ENCODE measurements at places on chromosomes 12 and 14.

- H3K36me3 ChIP-seq: no peaks in the 10 kb centered on the region
- peaks cover 20% of the 10 kb centered on the region for H3K27me3 ChIP-seq
- peaks cover 9% of the 10 kb centered on the region for H3K4me1 ChIP-seq
- H3K4me3 ChIP-seq: no peak overlapping the region
- no peak overlapping the region for H3K27ac ChIP-seq
Observed at GRCh38 chr12:55933169-55933798, 2.3 kb downstream of the DGKA start.

DNA sequence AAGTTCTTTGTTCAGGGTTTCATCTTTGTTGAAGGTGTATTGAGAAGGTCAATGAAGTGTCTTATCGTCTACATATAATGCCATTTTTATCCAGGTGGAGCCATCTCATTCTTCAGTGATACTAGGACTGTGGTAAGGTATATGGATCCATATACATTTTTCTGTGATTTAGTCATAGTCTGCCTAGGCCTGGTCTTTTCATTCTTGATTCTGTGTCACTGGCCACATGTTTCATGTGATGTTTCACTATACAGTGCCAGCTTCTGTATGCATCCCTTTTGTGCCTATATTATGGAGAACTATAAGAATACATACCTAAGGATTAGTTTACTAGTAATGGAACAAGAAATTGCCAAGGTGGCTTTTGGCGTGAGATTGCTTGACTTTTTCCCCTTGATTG is 40.5 kb downstream of the VEZT start:
- no peak overlapping the region for H3K4me3 ChIP-seq
- H3K4me1 ChIP-seq: no peaks in the 10 kb centered on the region
- H3K36me3 ChIP-seq: peaks cover 99% of the 10 kb centered on the region
- H3K27ac ChIP-seq: no peak overlapping the region
- no peaks in the 10 kb centered on the region for H3K27me3 ChIP-seq

- H3K36me3 ChIP-seq: no peaks in the 10 kb centered on the region
- no peak for DNase-seq
- H3K4me1 ChIP-seq: peaks cover 2% of the 10 kb centered on the region
- H3K4me3 ChIP-seq: no peak overlapping the region
Observed at GRCh38 chr14:79254069-79254775, 957.1 kb downstream of the DIO2 start.

DNA sequence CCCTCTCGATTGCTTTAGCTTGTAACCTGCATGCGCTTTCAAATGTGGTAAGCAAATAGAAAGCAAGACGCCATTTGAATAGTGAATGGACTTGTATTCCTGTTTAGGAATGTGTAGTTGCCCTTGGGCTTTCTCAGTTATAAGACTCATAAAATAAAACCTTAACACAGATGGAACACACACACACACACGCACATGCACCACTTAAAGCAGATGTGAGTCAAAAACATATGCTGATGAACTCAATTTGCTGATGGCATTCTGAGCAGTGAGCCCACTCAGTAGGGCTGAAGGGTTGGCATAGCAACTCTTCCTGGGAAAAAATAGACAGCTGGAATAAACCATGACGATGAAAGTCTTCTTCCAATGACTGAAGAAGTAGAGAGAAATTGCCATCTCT is 360.5 kb downstream of the APAF1 start:
- DNase-seq: no peak
- peaks cover 4% of the 10 kb centered on the region for H3K4me1 ChIP-seq
- no peak overlapping the region for H3K4me3 ChIP-seq
- H3K27ac ChIP-seq: no peak overlapping the region
- H3K36me3 ChIP-seq: no peaks in the 10 kb centered on the region

- no peaks in the 10 kb centered on the region for H3K36me3 ChIP-seq
- no peaks in the 10 kb centered on the region for H3K4me1 ChIP-seq
- H3K27ac ChIP-seq: no peak overlapping the region
Observed at GRCh38 chr14:81970307-81970706, 436.7 kb upstream of the SEL1L start.

- H3K4me1 ChIP-seq: peaks cover 11% of the 10 kb centered on the region
- no peaks in the 10 kb centered on the region for H3K36me3 ChIP-seq
- H3K4me3 ChIP-seq: no peak overlapping the region
- H3K27ac ChIP-seq: no peak overlapping the region
- DNase-seq: no peak
- peaks cover 6% of the 10 kb centered on the region for H3K27me3 ChIP-seq
Observed at GRCh38 chr12:122097927-122098756, 19.6 kb downstream of the MLXIP start.

GRCh38 chr12:6430124-6430989 is 14.4 kb upstream of the CD27 start:
- no peak overlapping the region for H3K4me3 ChIP-seq
- H3K4me1 ChIP-seq: peaks cover 7% of the 10 kb centered on the region
- no peak for DNase-seq
- no peaks in the 10 kb centered on the region for H3K27me3 ChIP-seq
- H3K27ac ChIP-seq: no peak overlapping the region

DNA sequence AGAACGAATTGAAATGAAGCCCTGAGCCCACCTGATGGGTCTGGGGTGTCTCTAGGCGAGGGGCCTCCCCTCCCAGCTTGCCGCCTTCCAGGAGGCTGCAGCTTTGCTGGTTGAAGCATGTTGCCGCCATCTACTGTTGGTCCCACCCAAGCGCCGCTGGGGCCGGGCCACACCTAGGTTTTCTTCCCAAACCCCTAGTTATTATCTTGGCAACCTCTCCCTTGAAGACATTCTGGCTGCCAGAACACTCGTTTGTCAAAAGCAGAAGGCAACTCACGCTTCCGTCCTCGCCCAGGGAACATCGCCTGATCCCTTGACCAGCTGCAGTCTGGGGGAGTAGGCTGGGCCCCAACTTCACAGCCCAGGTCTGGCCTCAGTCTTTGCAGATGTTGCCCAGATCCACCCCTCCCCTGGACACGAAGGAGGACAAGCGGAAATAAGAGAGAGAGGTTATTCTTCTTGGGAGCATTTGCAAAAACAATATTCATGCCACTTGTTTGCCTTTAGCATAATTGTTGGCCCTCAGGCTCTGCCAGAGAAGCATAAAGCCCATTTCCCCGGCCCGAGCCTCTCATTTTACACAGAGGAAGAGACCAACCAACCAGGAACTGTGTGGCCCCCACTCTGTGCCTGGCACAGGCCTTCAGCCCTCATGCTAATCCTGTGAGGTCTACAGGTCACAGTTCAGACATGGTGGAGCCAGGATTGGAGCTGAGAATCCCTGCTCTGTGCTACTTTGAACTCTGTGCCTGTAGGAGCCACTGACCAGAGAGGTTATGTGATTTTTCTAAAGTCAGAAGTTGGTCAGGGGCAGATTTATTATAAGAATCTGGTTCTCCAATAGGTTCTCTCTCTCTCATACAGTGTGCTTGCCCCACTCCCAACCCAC is 6.8 kb downstream of the EMP1 start:
- DNase-seq: no peak
- H3K27ac ChIP-seq: no peak overlapping the region
- H3K4me3 ChIP-seq: no peak overlapping the region
- H3K4me1 ChIP-seq: peaks cover 17% of the 10 kb centered on the region
- no peaks in the 10 kb centered on the region for H3K27me3 ChIP-seq

DNA sequence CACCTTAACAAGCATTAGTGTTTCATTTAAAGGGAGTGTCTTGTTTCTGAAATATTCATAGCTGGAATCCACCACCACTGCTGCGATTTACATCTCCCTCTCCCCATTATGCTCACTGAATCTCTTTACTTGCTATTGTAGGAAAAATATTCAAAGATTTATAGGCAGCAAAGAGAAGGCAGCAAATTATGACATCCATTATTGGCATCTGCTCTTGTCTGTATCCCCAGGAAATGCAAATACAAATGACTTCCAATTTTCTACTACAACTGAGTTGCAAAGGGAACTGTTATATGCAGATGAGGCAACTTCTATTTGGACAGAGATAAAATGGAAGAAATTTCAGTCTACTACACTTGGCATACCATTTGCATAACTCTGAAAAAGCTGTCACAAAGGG is 88.4 kb upstream of the PRKD1 start:
- no peak for DNase-seq
- H3K4me3 ChIP-seq: no peak overlapping the region
- no peak overlapping the region for H3K27ac ChIP-seq
- no peaks in the 10 kb centered on the region for H3K27me3 ChIP-seq
- H3K4me1 ChIP-seq: no peaks in the 10 kb centered on the region

- DNase-seq: no peak
- no peaks in the 10 kb centered on the region for H3K4me1 ChIP-seq
- no peaks in the 10 kb centered on the region for H3K36me3 ChIP-seq
- H3K27me3 ChIP-seq: no peaks in the 10 kb centered on the region
- no peak overlapping the region for H3K4me3 ChIP-seq
Observed at GRCh38 chr12:51281202-51281924, 11.1 kb upstream of the SMAGP start.

GRCh38 chr14:87916103-87916885 is 76.7 kb downstream of the GALC start:
- H3K27me3 ChIP-seq: no peaks in the 10 kb centered on the region
- no peak overlapping the region for H3K4me3 ChIP-seq
- H3K4me1 ChIP-seq: no peaks in the 10 kb centered on the region
- no peaks in the 10 kb centered on the region for H3K36me3 ChIP-seq

DNA sequence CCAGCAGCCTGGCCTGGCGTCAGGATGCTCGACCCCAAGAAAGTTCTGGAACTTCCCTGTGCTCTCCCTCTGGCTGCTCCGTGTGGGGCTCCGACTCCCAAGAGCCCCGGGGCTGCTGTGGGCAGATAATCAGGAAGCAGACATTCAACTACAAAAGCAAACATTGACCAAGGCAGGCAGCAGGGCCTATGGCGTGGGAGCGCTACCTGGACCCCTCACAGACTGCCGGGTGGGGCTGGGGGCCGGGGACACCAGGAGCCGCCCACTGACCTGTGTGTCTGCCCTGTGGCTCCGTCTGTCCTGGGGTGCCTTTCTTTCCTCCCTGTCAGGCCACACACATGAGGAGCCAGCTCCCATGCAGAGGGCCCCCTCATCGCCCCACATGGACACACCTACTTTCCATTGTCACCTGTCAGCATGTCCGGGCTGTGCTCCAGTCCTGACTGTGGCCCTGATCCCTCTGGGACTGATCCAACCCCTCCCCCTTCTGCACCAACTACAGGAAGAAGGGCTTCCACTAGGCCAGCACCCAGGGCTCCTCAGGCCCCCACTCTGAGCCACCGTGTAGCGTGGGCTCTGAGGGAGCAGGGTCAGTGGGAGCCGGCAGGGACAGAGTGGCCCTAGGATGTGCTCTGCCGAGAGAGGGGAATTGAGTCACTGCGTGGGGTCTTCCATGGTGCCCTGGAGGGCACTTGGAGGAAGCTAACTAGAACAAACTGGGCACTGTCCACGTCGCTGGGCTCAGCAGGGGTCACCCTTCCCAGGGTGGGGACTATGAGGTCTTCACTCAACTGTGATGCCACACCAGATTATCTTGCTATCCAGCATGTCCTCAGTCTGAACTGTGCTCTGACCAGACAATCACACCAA is 215.4 kb upstream of the C14orf180 start:
- H3K4me1 ChIP-seq: no peaks in the 10 kb centered on the region
- no peak overlapping the region for H3K4me3 ChIP-seq
- H3K27ac ChIP-seq: no peak overlapping the region
- H3K36me3 ChIP-seq: no peaks in the 10 kb centered on the region
- no peak for DNase-seq

- H3K27ac ChIP-seq: no peak overlapping the region
- H3K4me3 ChIP-seq: no peak overlapping the region
- no peaks in the 10 kb centered on the region for H3K36me3 ChIP-seq
- DNase-seq: no peak
Observed at GRCh38 chr12:15819644-15820437, 30.7 kb upstream of the EPS8 start.

GRCh38 chr14:44317441-44317746 is 189.7 kb downstream of the FSCB start:
- no peak overlapping the region for H3K27ac ChIP-seq
- DNase-seq: no peak
- no peak overlapping the region for H3K4me3 ChIP-seq
- H3K27me3 ChIP-seq: no peaks in the 10 kb centered on the region
- no peaks in the 10 kb centered on the region for H3K4me1 ChIP-seq
- H3K36me3 ChIP-seq: no peaks in the 10 kb centered on the region

DNA sequence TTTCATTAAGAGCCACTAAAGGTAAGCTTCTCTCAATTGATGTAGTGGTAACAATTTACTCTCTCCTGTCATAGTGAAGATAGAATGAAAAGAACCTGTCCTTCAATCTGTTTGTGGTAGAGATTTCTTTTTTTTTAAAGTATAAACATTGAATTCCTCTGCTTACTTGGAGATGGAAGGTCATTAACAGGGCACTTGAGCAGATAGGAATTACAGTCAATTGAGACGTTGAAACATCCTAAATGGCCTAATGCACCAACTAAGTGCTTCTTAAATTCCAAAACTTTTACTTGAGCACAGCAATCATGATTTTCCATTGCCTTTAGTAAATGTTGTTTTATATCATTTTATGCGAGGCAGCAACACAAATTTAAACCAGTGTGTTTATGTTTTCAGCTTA is 241.4 kb downstream of the FOXG1 start:
- no peaks in the 10 kb centered on the region for H3K36me3 ChIP-seq
- no peaks in the 10 kb centered on the region for H3K4me1 ChIP-seq
- no peak overlapping the region for H3K4me3 ChIP-seq
- H3K27me3 ChIP-seq: no peaks in the 10 kb centered on the region

- no peak for DNase-seq
- no peaks in the 10 kb centered on the region for H3K27me3 ChIP-seq
- H3K36me3 ChIP-seq: no peaks in the 10 kb centered on the region
- no peak overlapping the region for H3K4me3 ChIP-seq
- peaks cover 5% of the 10 kb centered on the region for H3K4me1 ChIP-seq
- no peak overlapping the region for H3K27ac ChIP-seq
Observed at GRCh38 chr12:116980083-116980482, 69.3 kb downstream of the FBXW8 start.

DNA sequence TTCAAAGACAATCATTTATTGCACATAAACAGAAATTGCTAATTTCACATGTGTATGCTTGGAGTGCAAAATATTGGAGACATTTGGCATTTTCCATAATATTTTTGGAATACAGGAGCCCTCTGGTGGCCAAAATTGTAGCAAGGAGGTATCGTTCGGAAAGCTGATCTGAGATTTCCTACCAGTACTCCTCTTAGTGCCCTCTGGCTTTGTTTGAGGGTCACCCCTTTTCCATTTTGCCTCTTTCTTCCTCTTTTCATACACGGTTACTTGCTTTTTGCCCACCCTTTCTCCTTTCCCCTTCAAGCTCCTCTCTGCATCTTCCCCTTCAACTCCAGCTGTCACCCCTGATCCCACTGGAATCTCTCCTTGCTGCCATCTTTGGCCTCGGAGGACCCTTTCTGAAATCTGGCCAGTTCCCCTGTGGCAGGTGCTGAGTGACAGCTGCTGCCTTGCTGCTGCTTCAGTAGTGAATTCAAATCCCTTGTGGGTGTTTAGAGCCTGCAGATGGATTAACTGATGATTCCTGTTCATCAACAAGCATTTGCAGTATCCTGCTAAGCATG is 164.6 kb upstream of the PARP11 start:
- no peak overlapping the region for H3K27ac ChIP-seq
- H3K36me3 ChIP-seq: no peaks in the 10 kb centered on the region
- no peak overlapping the region for H3K4me3 ChIP-seq
- H3K27me3 ChIP-seq: no peaks in the 10 kb centered on the region
- DNase-seq: no peak
